ENCODE measurements at places on chromosomes 2 and 18.
A peak's percentile ranks its signal among the peaks of the same experiment; 100 is the strongest.

DNA sequence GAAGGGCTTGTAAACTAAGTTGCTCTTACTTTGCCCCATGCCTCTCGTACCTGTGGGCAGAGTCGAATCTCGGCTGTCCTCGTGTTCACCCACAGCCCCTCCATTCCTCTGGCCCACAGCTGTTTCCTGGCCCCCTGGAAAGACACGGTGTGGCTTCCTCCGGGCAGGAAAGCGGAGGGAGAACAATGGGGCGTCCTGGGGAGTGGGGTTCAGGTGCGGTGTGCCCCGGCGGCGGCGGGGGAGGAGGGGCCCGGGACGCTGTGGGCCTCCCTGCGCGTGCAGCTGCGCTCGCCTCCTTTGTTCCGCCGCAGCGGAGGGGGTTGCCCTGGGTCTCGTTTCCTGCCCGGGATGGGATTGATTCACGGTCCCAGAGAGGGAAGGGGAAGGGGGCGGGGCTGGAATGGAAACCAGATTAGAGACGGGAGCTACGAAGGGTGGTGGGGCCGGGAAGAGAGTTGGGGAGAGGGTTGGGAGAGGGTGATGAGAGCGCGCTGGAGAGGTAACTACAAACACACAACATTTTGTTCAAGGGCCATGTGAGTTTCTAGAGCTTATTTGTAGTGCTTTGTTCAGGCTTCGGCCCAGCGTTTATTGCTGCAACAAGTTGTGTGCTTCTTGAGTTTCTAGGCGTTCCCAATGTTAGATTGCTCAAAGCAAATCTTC, 796 bp downstream of the MYO1B start:
- DNase-seq = peak; percentile 86

GRCh38 chr2:239930378-239930777, 94.8 kb downstream of the NDUFA10 start:
- DNase-seq = no peak

- DNase-seq = no peak
These were observed 23.9 kb downstream of the GAREM1 start for GRCh38 chr18:32446780-32447179.

DNA sequence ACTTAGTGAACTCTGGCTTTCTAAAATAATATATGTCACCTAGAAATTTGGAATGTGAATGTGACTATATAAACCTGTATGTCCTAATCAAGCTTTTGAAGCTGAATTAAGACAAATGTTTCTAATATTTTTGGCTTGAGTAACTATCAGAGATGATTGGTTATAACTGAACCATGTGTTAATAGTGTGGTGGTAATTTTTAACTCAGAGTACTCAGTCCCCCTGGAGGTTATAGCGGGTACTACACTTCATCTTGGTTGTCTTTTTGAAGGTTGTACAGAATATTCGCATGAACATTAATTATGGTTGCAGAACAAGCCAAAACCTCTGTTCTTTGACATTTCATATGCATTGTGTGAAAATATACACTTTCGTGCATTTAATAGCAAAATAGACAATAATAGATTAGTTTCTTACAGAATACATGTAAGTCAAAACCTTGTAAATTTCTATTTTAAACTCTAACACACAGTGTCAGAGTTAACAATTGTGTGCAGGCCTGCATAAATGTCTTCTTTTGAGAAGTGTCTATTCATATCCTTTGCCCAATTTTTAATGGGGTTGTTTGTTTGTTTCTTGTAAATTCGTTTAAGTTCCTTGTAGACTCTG, 86.0 kb downstream of the OSBPL6 start:
- peak; percentile 53 for DNase-seq

GRCh38 chr2:29040552-29040951, 33.8 kb downstream of the PCARE start:
- DNase-seq = no peak

DNA sequence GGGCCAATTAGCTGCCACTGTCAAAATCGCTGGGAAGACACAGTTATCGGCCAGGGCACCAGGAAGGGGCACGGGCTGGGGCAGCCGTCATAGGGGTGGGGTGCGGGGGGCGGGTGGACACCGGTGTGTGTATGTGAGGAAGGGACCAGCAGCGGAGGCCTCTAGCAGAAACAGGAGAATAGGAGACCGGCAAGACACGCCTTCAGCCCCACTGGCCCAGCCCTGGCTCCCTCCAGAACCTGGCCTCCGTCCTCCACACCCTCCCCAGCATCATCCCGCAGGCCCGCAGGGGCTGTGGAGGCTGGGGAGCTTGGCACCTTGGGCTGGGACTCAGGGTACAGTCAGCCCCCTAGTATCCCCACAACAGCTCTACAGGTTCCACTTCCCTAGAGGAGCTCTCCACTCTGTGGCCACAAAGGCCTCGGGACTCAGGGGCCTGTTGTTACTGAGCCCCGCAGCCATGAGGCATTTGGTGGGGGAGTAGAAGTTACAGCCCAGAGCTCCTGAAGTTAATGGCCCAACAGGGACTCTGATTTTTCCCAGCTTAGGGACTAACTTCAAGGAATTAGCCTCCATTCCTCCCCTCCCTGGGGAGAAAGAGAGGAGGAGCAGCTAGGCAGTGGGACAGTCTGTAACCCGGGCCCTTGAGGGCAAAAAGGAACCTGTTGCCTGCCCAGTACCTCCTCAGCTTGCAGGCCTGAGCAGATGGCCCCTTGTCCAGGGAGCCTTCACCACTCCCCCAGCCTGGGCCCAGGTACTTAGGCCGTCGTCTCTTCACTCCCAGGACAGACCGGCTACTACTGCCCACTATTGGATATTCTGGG, 19.9 kb downstream of the SH2D6 start:
- no peak for DNase-seq

- no peak for DNase-seq
These were observed 481.1 kb upstream of the HS6ST1 start for GRCh38 chr2:128799730-128800129.

DNA sequence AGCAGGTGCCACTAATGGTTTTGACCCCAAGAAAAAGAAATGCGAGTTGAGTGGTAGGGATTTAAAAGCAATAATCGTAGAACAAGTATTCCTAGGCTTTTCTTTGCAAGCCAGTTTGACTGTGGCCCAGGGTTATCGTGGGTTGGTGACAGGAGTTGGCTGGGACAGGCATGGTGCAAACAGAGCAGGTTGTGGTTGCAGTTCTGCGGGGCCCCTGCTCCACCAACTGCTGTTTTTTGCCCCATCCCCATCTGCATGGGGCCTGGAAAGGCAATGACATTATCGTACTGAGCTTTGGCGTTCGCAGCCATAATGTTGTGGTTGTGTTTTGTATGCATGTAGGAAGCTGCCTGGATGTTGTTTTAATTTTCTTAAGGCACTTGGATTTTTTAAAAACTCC, 274.0 kb downstream of the TSN start:
- no peak for DNase-seq

- DNase-seq = no peak
These were observed 27.0 kb downstream of the TRAPPC12 start for GRCh38 chr2:3406501-3406900.

DNA sequence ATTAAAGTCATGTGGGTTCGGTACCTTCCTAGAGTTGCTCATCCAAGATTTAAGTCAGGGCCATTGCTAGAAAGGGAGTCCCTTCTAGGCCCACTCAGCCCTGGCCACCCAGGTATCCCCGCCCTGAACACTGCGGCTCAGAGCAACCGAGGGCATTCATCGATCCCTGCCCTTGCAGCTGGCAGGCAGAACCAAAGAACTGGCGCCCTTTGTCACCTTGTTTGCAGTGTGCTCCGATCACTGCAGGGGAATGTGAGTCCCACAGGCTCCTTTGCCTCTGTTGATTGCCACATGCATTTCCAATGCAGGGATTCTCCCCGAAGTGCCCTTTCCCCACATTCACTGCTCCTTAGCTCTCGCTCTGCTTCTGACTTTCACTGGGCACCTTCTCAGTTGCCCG, 108.5 kb downstream of the CMPK2 start:
- no peak for DNase-seq

DNA sequence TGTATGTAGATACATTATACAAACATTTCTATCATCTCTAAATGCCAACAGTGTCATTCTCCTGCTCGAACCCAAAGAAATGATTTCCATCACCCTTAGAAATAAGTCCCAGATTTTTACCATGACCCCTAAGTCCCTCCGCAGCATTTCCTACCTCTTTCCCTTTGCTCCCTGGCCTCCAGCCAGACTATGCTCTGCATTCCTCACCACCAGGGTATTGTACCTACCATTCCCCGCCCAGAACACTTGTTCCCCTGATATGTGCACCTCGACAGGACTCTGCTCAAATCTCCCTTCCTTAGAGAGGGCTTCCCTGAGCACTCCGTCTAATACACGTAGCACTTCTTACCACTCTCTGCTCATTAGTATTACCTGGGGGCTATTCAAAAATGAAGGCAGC, 630.2 kb downstream of the ARHGAP15 start:
- no peak for DNase-seq

DNA sequence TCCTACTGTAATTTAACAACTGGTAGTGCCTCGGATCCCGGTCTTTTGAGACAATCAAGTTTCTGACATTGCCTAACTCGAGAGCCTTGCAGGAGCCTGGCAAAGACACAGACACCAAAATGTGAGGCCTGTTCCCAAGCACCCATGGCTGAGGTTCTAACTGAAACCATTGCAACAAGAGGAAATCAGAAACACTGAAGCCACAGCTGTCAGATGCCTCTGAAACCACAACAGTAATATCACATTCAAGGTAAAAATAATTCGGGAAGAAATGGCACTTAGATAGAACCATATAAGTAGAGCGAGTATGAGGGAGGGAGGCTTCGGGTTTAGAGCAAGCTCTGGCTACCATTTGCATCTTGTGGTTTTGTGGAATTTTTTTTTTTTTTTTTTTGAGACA, 285.9 kb downstream of the FBXO15 start:
- no peak for DNase-seq

GRCh38 chr2:7014174-7014640, 97.0 kb downstream of the RNF144A start:
- peak; percentile 83 for DNase-seq

- DNase-seq = peak; percentile 81
These were observed 1.7 kb downstream of the CYBRD1 start for GRCh38 chr2:171524018-171524401.

- DNase-seq = no peak
These were observed 101.6 kb upstream of the TMEM18 start for GRCh38 chr2:778731-779350.

- no peak for DNase-seq
These were observed 137.4 kb downstream of the SMAD7 start for GRCh38 chr18:48813321-48813720.

GRCh38 chr2:48464264-48464795, 65.6 kb upstream of the STON1 start:
- DNase-seq = no peak

- no peak for DNase-seq
These were observed 8.3 kb downstream of the SATB2 start for GRCh38 chr2:199449455-199449854.

DNA sequence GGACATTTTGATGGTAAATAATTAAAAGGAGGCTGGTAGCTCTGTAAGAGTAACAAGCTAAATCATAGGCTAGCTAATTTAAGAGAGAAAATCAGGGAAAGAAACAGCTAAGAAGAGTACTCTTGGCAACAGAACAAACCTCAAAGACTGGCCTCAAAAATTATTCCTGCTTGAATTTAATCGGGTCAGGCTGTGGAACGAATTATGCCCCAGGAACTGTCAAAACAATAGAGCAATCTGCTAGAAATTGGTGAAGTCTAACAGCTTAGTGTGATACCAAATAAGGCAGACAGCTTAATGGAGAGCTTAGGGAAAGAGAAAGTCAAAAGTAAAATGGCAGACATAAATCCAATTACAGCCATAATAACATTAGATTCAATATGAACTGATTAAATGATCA, 215.7 kb downstream of the MREG start:
- DNase-seq = peak; percentile 61

DNA sequence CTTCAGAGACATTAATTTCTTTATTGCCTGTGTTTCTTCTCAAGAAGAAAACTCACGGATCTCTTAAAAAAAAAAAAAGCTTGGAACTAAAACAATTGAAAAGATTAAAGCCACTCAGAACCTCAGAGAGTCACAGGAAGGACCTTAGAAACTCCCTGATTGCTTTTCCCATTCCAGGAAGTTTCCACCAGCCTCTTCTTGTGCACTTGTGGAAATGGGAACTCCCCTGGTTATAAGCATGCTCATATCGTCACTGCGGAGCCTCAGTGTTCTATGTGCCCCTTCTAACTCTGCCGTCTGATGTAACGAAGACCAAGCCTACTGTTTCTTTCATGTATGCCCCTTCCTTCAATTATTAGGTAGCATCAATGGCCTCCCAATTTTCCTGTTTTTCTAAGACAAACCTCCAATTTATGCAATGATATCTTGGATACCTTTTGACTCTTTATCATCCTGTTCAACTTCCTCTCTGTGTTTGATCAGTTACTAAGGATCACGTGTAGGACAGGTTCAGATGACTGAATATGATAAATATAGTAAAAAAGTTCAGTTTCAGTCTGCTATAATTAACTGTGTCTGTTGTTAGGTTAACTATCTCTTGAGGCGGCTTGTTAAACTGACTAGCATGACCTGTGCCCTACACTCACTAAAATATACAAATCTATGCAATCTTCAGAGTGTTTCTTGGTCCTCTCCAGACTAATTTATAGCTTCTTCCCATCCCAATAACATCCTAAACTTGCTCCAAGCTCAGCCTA, 593.7 kb upstream of the CHAC2 start:
- DNase-seq = no peak

DNA sequence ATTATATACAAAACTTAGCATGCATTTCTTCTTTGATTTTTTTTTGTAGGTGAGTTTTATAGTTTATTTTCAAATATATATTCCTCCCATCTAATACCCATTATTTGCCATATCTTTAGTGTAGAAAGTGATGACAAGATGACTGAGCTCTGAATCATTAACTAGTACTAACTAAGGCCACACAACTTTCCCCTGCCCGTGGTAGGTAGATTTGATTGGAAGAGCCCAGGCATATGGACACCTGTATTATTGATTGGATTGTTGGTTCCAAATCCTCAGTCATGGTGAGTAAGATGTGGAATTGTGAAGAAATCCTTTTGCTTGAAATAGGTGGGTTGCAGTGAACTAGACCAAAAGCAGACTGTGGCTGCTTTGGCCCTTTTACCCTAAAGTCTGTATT, 54.8 kb downstream of the ABI2 start:
- DNase-seq = no peak

- no peak for DNase-seq
These were observed at the start of gene VIT for GRCh38 chr2:36696533-36696932. Gene VIT (plus strand): TSS chr2:36696707. CDS start chr2:36716371, 19,664 bp downstream.

- DNase-seq = no peak
These were observed 121.3 kb upstream of the ZFP36L2 start for GRCh38 chr2:43347746-43348145.

DNA sequence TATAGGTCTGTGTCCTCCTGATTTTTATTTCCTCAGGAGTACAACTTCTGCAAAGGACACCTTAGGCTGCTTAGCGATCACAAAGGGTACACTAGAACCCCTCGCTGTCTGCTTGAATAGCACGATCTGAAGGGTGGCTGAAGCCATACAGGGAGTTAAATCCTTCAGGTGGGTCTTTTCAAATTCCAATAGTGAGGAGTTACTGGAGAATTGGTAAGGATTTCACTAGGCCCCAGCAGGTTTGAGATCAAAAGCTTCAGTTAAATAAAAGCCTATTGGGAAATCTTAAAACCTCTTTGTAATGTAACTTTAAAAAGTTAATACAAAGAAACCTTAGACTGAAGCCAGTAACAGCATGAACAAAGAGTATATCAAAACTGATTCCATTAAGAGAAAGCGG, 613.1 kb downstream of the ZEB2 start:
- no peak for DNase-seq

- DNase-seq = no peak
These were observed 39.5 kb downstream of the BCL11A start for GRCh38 chr2:60513996-60514395.

GRCh38 chr2:75007819-75008218, 49.4 kb downstream of the POLE4 start:
- DNase-seq = no peak

GRCh38 chr2:48617618-48618017, at the start of gene GTF2A1L:
Gene GTF2A1L (plus strand): TSS chr2:48617856. CDS start chr2:48617875, 19 bp downstream.
- no peak for DNase-seq

GRCh38 chr18:28584731-28585130, 407.8 kb upstream of the CDH2 start:
- DNase-seq = peak; percentile 92

Data from astrocyte of the hippocampus (primary cell).